Fibroblast of skin of right biceps (primary cell): ENCODE measurements at places on chromosomes 13 and 19.
A peak's percentile ranks its signal among the peaks of the same experiment; 100 is the strongest.

DNA sequence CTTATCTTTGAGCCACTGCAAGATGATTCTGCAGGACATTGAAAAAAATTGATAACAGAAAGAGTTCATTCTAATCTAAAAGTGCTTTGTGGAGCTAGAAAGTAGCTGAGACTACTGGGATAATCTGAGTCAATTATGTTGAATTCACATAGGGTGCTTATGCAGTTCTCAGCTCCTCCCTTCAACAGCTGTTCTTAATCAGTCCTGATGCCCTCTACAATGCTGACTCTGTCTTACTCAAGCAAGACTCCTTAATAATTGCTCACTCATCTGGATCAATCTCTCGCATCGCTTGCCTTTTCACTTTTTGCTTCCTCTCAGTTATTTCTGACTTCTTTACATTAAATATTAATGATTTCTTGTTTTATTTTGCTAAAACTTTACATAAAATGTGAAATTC is 182.1 kb downstream of the PCDH17 start:
- peak; percentile 25 for DNase-seq

DNA sequence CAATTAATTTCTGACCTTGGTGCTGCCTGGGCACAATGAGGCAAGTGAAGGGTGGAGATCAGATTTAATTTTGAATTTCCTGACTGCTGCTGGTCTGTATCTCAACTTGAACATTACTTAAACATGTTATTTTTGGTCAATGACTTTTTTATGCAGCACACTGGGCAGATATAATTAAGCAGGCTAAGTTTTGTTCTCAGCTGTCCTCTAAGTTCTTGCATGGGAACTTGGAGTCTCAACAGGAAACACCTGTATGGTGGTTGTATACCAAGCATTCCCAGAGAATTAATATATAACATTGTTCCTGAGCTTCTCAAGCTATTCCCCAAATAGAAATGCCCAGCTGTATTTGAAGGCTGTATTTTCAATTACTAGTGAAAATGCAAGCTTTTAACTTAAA is 113.5 kb upstream of the EDNRB start:
- no peak for DNase-seq

DNA sequence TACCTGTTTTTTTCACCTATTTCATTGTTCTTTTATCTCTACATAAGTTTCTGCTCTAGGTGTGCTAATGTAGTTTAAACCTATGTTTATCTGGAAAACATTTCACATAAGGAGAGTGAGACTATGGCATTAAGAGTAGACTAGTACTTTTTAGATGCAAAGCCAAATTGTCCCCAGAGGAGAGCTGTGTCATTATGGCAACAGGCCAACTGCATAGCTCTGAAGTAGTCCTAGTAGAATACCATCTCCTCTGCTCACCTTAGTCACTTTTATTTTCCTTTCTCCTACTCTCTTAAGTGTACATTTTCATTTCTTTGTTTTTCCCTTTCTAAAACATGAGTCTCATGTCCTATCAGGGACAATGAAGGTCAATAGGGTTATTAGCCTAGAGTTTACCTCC is 123.1 kb downstream of the ITGBL1 start:
- peak; percentile 26 for DNase-seq

DNA sequence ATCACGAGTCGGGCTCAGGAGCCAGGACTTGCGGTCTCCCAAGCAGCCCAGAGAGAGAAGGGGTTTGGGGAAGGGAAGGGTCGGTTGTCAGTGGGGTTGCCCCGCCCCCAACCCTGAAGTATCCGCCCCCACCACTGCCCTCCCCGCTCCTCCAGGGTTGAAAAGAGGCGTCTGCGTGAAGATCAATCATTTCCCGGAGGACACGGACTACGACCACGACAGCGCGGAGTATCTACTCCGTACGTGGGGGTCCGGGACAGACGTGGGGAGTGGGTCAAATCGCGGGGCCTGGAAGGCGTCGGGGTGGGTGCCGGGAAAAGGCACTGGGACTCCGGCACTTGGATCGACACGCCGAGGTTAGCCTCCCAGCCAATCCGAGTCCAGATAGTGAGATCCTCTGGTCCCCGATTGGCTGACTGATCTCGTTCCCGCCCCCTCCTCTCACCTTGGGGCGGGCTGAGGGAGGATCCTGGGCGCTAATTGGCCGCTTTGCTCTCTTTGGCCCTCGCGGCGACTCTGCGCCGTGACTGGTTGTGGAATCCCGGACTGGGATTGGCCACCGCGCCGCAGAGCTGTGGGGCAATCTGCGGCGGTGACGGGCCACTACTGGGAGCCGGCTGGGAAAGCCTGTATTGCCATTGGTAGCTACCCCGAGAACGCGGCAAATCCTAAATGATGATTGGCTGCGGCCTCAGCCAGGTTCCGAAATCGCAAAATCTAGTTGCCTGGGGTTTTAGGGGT is 13.3 kb upstream of the CACNG6 start:
- DNase-seq: peak; percentile 84

DNA sequence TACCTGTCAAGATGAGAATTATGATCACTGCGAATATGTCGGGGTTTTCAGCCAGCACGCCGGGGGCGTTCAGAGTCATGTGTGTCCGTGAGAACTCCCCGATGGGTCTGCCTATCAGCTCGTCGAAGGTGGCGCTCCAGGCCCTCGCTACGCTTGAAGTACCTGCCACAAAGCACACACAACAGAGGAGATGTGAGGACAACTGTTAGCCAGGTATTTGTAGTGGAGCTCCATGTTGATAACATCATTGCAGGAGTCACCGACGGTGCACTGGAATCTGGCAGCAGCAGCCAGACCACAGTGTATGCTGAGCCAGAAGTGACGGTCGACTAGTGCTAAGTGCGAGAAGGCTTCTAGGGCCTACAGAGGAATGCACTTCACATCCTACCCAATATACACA is 62.7 kb downstream of the SLC7A1 start:
- no peak for DNase-seq

DNA sequence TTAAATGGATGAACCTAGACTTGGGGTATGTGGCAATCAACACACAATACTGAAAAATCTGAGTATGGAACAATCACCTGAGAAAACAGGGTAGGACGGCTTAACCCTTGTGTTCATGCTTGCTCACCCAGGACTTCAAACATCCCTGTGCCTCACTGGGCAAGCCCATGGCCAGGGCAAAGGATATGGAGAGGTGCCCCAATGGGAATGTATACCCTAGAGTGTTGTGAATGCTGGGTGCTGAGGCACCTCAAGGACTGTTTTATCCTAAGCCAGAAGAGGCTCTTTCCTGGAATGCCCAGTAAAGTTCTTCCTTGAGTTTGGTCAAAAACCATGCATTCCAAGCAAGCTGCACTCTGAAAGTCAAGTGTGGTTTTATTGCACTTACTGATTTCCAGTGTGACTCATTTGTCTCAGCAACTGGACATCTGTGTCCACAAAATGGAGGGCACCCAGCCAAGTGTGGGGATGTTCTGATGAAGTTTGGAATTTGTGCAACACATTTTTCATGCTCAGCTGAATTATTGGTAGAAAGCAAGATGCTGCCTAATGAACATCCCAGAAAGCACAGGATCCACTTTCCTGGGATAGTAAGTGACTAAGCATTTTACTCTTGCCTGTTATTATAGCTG is 531.3 kb downstream of the RFC3 start:
- peak; percentile 99 for DNase-seq

DNA sequence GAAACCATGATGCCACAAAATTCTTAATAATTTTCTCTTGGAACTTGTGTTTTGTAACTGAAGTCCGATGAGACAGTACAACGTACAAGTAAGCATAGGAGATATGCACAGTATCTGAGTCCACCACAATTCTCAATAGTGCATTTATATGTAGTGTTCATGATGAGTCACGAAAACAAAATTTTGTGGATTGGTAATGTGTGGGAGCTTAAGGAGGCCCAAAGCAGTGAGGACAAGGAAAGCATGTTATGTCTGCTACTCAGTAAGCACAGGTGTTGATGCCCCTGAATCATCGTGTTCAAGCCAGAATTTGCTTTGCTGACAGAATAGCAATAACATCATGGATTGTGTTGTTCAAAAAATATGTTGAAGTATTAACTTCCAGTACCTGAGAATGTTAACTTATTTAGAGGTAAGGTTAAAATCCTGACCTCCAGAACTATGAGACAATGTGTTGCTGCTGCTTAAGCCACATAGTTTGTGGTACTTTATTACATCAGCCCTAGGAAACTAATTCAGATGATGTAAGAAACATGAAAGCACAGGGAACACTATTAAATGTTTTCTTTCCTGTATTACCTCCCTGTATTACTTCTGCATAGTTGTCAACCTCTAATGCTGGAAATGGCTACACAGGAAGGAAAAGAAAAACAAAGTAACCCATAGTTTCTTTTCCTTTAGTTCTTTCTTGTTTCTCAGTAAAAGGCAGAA is 201.3 kb downstream of the SLITRK6 start:
- peak; percentile 54 for DNase-seq

GRCh38 chr13:109737046-109737573 is 49.3 kb downstream of the IRS2 start:
- DNase-seq: no peak

GRCh38 chr19:1237027-1237659 is 662 bp downstream of the CBARP start:
- peak; percentile 35 for DNase-seq

- DNase-seq: no peak
Measured at GRCh38 chr13:99811067-99811700, 160.4 kb downstream of the ZIC5 start.

DNA sequence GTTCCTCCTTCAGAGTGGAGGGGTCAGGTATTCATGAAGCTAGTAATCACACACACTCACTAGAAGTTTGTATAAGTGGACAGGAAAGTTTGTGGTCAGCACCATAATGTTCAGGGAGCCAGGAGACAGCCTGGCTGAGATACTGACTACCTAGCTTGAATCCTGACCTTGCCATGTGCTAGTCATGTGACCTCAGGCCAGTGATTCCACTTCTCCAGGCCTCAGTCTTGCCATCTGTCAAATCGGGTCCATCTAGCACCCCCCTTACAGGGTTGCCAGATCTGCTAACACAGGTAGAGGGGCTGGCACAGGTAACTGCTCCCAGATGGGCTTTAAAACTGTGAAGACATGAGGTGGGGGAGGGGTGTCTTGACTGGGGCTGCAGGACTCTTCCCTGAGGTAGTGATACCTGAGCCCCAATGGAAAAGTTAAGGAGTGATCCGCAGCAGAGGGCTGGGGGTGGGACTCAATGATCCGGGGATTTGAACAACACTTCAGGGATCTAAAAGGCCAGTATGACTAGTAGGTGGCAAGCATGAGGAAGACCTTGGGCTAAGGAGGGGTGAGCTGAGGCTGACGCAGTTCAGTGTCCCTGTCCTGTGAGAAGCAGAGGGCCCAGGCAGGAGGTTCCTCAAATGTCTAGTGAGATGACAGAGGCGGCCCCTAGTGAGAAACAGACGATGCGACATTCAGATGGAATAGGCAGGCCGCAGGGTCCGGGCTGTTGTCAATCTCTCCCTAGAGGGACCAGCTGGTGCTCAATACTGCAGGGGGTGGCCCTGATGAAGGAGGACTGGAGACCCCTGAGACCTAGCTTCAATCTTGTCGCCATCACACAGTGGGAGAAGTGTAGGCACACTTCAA is 8.5 kb downstream of the ACTMAP start:
- no peak for DNase-seq

DNA sequence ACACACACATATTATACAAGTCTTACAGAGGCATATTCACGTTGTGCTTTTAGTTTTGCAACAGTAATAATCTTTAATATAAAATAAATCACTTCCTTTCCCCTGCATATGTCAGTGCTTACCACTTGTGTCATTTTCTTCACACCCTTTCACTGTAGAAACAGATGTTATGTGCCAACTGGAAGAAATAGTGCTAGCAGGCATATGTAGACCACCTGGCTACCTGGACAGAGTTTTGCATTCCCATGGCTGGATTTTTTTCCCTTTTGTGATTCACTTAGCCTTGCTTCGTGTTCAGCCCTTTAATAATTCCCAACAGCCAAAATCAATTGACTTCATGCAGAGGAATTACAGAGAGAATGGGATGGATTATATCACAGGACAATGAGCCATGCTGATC is 399.1 kb upstream of the SPRY2 start:
- no peak for DNase-seq

GRCh38 chr19:10145031-10145430 is 25.3 kb upstream of the EIF3G start:
- no peak for DNase-seq

GRCh38 chr19:30335306-30335886 is 36.8 kb upstream of the ZNF536 start:
- no peak for DNase-seq

GRCh38 chr19:3554254-3555083 is 2.9 kb downstream of the MFSD12 start:
- DNase-seq: no peak

DNA sequence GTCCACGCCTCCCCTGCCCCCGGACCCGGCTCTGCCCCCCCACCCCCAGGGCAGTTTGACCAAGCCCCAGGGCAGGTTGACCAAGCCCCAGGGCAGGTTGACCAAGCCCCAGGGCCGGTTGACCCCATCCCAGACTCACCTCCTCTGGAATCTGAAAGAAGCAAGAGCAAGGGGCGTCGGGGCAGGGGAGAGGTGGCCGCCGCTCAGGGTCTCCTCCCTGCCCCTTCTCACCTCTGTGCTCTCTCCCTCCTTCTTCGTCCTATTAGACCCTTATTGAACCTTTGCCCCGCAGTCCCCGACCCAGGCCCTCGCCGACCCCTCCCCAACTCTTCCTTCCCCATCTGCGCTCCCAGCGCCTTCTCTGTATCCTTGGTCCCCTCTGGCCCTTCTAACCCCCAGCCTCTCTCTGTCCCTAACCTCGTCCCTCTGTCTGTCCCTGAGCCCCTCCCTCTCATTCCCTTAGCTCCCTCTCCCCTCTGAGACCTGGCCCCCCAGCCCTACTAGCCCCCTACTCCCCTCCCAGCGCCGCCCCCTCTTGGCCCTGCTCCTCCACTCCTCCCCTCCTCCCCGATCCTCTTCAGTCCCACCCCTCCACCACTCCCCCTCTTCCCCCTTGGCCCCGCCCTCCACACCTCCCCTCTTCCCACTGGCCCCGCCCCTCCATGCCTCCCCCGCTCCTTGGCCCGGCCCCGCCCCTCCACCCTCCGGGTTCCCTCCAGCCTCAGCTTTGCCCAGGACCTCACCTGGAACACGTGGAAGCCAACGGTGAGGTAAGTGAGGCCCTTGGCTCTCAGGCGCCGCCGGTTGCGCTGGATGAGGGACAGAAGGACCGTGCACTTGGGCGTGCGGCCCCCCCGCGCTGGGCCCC is 7.6 kb downstream of the CAPN12 start:
- DNase-seq: peak; percentile 55

GRCh38 chr19:51480590-51480989 is 2.3 kb downstream of the CEACAM18 start:
- DNase-seq: no peak

- no peak for DNase-seq
Measured at GRCh38 chr13:85661675-85662074, 137.5 kb downstream of the SLITRK6 start.

GRCh38 chr13:109331898-109332297 is 454.5 kb downstream of the IRS2 start:
- DNase-seq: peak; percentile 80
